Frontal cortex (tissue), 4 donors: ENCODE measurements at places on chromosomes 5 and 9. TPM values are rescaled to one million over a fixed set of nuclear protein-coding genes. Genes with fewer than 3 reads are reported as not detected.

The PKD2L2 gene
- not detected for total RNA-seq

The PITX1 gene
- not detected for total RNA-seq

The CARTPT gene
- 2.9 TPM for total RNA-seq

The ZFYVE16 gene
- 36.3 TPM for total RNA-seq

The SNX30 gene
- 20.8 TPM for total RNA-seq

- DNase-seq, result no peak
Measured at GRCh38 chr9:75188756-75189155, 100.4 kb downstream of the OSTF1 start.

- no peak for DNase-seq
Measured at GRCh38 chr5:126794157-126794828, 17.4 kb downstream of the LMNB1 start.

GRCh38 chr5:95857185-95857945, 34.8 kb upstream of the GLRX start:
- peak; percentile 60 for DNase-seq

- DNase-seq, result no peak
Measured at GRCh38 chr5:173786286-173787187, 101.6 kb upstream of the CPEB4 start.

DNA sequence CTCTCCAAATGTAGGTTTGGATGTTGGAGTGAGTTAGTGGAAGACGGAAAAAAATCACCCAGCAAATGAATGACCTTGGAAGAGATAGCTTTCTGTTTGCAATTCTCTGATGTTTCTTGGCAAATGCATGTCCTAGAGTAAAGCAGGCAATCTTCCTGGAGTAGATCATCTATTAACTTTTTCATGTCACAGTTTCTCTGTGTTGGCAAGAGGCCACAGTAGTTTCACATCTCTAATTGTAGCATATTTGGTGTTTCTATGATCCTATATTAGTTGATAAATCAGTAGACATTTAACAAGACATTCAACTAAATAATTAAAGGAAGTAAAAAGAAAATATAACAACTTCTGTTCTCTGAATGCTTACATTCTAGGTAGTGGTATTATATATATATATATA, 138.2 kb upstream of the MINAR2 start:
- DNase-seq, result no peak

DNA sequence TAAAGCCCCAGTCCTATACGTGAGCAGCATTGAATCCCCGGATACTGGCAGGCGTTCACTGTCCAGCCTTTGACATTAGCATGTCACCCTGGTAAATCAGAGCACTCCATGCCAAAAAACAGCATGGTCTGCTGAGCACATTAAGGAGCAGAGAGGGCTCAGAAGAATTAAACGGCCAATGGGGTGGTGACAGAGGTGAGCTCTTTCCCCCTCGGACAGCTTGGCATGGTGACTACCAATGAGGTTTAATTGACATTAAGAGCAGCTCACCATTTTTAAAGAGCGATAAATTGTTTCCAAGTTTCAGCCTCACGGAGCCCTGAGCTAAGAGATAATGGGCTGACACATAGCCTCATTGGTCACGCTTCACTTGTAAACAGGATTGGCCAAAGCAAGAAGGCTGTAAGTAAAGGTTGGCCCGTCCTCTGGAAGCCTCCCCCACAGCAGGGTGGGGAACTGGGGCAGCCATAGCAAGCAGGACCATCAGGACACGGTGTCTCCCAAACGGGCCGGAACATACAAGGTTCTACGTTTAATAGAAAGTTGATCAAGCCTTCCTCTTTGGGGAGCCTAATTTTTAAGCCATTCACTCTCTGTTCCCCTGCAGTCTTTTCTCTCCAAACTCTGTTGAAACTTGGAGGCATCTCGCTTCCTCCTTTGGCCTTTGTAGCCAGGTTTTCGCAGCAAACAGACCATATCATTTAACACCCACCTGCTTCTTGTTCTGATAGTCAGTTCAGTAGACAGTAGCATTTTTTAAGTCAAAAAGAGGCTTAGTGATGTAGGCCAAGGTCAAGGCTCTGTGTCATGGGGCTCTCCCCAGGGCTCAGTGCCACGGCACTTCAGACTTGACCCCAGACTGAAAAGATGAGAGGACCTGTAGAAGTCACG, 25.9 kb downstream of the QRFP start:
- no peak for DNase-seq

DNA sequence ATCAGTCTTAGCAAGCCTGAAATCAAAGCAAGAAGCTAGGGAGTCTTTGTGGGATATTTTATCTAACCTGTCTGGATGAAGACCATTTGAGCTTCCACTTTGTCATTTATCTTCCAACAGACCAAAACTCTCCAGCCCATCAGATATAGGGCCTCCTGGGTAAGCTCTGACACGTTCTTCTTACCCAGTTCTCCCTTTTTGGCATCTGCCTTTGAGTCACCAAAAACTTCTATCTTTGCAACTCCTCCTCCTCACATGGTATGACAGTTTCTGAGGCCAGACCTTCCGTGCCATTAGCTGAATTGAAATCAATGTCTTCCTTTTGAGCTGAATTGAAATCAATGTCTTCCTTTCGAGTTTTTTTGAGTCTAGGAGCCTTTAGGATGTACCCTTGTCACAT, 156.6 kb upstream of the SPRY4 start:
- DNase-seq, result no peak

DNA sequence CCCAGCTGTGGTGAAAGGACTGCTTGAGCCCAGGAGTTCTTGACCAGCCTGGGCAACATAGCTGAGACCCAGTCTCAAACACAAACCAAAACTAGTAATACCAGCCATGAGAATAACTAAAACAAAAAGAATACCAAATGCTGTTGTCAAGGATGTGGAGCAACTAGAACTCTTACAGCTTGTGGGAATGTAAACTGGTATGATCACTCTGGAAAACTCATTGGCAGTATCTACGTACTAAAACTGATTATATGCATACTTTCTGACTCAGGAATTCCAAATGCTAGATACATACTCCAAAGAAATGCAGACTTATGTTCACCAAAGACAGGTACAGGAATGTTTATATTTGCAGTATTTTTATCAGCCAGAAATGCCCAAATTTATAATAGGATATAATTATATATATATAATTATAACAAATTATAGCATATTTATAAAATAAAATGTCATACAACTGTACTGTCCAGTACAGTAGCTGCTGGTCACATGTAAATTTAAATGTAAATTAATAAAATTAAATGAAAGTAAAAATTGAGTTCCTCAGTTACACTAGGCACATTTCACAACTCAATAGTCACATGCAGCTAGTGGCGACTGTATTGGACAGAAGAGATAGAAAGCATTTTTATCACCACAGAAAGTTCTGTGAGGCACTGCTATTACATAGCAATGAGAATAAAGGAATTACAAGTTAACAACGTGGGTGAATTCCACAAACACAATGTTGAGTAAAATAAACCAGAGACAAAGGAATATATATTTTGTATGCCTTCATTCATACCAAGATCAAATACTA, 118.5 kb downstream of the GNAQ start:
- no peak for DNase-seq

GRCh38 chr5:37694867-37695266, 145.0 kb downstream of the GDNF start:
- no peak for DNase-seq

- no peak for DNase-seq
Measured at GRCh38 chr5:170289764-170290163, 7.8 kb downstream of the LCP2 start.

DNA sequence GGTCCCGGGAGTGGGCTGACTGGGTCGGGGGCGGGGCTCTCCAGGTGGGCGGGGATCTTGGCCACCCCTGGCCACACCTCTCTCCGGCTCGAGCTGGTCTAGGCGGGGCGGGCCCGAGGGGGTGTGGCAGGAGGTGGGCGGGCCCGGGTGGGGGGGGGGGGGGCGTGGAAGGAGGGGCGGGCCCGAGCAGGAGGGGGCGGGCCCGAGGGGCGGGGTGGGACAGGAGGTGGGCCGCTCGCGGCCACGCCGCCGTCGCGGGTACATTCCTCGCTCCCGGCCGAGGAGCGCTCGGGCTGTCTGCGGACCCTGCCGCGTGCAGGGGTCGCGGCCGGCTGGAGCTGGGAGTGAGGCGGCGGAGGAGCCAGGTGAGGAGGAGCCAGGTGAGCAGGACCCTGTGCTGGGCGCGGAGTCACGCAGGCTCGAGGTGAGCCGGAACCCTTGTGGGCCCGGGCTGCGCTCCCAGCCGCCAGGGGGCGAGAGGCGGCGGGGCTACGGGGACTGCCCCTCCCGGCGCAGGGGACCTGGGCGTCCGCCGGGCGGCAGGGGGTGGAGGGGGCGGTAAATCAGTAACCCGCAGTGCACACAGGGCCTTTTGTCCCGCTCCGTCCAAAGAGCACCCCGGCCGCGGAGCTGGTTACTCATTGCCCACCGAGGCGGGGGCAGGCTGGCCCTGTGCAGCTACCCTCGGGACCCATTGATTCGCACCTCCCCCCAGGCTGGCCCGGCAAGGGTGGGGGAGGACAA, at the start of gene FGFR4:
TSS of gene FGFR4 (plus strand) at position 262 of the 744 bp plus-strand sequence. CDS start 2,688 bp downstream, outside the sequence.
- DNase-seq, result peak; percentile 74

DNA sequence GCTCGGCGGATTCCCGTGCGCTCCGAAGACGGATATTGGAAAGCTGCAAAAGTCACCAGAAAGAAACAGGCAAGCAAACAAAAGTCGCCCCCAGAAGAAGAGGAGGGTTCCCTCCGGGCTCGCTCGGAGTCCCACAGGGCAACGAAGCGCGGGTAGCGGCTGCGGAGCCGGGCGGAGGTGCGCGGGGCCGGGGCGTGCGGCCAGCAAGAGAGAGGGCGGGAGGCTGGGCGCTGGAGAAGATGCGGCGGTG, at the start of gene FBN2:
TSS of gene FBN2 (minus strand) at position 246 of the 250 bp plus-strand sequence. CDS start 642 bp downstream, outside the sequence.
- DNase-seq, result no peak

DNA sequence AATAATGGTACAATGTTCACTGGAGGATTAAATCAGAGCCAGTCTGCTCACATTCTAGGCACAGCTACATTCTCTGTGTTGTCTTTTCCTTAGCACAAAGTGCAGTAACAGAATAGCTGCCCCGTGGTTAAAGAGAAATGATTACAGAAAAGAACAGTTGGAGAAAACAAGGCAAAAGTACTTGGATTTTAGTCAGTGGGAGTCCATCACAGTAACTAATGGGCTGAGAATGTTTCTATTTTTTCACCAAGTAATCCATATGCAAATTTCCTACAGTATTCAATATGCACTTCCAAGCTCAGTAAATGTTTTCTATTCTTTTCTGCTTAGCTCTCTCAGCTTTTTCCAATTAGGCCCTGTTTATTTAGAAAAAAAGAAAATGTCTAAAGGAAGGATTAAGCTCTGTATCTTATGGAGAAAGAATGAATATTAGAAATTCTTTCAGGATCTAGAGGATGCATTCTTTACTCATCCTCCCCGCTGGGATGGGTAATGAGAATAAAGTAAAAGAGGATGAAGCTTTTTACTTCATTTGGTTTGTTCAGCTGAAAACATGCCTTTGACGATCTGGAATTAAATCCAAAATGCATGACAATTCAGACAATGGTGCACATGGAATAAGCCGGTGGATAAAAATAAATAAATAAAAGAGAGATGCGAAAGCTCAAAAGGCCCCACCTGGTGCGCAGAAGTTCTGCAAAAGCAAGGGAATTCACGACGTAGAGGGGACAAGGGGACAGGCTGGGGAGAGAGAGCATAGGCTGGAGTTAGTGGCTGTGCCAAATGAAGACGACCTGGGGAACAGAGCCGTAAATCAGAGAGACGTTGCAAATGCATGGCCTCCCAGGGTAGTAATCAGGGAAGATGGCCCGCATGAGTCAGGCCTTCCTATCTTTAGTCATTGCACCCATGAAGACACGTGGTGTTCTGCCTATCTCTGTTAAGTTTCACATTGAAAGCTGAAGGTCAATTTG, 345.2 kb downstream of the GLIS3 start:
- DNase-seq, result no peak

GRCh38 chr5:107615299-107615817, 55.4 kb downstream of the EFNA5 start:
- no peak for DNase-seq

DNA sequence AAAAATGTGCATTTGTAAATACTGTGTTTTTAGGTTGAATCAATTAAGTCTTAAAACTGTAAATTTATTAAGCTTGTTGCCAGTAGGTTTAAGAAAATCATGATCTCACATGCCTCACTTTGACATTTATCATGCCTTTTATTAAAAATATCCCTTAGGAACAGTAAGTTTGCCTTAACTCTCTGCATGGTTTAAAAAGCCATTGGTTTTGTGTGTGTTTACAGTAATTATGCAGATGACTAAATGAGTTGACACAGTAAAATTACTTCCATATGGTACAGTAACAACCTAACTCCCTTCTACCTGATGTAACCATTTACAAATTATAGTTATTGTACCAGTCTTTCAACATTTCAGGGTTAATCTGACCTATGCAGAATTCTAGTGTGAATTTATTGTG, 6.5 kb downstream of the RPS6 start:
- DNase-seq, result no peak

- no peak for DNase-seq
Measured at GRCh38 chr5:43642428-43642827, 39.4 kb downstream of the NNT start.

DNA sequence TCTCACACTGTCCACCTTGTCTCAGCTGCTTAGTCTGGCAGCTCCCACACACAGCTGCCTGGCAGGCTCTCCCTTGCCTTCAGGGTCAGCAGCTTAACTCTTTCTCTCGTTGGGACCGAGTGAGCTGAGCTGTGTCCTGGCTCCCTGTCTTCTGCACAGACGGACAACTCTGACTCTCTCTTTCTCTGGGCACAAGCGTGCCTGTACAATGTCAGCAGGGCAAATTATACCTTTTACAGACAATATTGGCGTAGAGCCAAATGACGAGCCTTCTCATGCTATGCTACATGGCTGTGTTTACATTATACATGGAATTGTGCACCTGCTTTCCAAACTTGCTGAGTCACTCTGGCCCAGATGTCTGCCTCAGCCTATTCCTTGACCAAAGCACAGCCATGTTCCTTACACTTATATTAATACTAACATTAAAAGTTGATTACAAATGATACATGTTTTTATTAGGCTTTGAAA, 188.6 kb downstream of the CYLC2 start:
- DNase-seq, result no peak

DNA sequence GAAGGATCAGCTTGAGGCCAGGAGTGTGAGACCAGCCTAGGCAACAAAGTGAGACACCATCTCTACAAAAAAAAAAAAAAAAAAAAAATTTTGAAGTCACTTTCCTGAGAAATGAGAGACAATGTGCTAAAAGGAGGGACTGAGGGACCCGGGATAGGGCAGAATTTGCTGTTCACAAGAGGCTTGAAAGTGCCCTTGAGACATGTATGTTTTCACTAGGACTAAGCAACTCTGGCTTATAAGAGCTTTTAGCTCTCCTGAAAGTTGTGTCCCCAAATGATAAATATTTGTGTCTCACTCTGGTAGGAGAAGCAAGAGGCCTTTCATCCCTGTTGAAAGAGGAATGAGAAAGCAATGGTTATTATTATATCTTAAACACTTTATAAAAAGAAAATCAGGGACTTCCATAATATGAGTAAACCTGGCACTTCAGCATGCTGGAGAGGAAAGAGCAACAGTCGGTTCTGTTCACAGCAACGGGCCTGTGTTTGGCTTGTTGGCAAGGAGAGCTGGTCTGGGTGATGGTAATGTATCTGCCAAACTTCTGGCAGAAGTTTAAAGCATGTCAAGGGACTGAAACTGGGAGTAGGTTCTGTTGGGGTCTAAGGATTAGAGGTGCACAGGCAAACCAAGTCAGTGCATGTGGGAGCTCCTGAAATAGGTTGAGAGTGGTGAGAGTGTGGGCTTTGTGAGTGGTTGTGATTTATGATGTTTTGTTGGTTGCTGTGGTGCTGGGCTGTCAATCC, 32.2 kb downstream of the ENTREP1 start:
- DNase-seq, result no peak

- DNase-seq, result peak; percentile 38
Measured at GRCh38 chr9:94772639-94773303, 46.3 kb downstream of the AOPEP start.
